NCI-H524 (cell line): ENCODE measurements at places on chromosomes 13 and 19.

- DNase-seq = no peak
These were observed 7.8 kb upstream of the C19orf84 start for GRCh38 chr19:51398096-51398704.

- DNase-seq = no peak
These were observed 330.1 kb downstream of the DLEU7 start for GRCh38 chr13:50513300-50513877.

GRCh38 chr19:42010245-42011126 lies 16.5 kb upstream of the ATP1A3 start:
- DNase-seq = no peak

GRCh38 chr13:44410328-44410859 lies 36.8 kb downstream of the SERP2 start:
- DNase-seq = no peak

GRCh38 chr19:53853707-53854106 lies 14.0 kb upstream of the MYADM start:
- no peak for DNase-seq

- DNase-seq = no peak
These were observed 457.9 kb downstream of the FOXO1 start for GRCh38 chr13:40208517-40208916.

DNA sequence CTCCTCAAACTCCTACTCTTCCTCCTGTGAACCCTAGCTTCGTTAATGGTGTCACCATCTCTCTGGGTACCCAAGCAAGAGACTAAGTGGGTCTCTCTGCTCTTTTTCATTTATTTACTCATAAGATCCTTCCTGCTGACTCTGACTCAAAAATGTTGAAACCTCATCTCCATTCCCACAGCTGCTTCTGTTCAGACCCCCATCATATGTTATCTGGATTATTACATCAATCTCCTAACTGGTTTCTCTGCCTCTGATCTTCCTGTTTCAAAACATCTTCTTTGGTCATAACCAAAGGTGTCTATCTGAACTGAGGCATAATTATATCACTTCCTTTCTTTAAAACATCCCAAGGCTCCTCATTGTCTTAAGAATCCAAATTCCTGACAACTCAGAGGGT lies 2.0 kb upstream of the MEDAG start:
- DNase-seq = no peak

GRCh38 chr13:79442221-79442620 lies 36.2 kb upstream of the RBM26 start:
- no peak for DNase-seq
